ENCODE measurements at places on chromosomes 7 and 10.
A peak's percentile ranks its signal among the peaks of the same experiment; 100 is the strongest.

DNA sequence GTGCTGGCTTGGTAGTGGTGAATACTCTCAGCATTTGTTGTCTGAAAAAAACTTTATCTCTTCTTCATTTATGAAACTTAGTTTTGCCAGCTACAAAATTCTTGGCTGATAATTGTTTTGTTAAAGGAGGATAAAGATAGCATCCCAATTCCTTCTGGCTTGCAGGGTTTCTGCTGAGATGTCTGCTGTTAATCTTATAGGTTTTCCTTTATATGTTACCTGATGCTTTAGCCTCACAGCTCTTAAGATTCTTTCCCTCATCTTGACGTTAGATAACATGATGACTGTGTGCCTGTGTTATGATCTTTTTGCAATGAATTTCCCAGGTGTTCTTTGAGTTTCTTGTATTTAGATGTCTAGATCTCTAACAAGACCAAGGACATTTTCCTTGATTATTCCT lies 9.9 kb upstream of the MRPS33 start:
- DNase-seq, result no peak

DNA sequence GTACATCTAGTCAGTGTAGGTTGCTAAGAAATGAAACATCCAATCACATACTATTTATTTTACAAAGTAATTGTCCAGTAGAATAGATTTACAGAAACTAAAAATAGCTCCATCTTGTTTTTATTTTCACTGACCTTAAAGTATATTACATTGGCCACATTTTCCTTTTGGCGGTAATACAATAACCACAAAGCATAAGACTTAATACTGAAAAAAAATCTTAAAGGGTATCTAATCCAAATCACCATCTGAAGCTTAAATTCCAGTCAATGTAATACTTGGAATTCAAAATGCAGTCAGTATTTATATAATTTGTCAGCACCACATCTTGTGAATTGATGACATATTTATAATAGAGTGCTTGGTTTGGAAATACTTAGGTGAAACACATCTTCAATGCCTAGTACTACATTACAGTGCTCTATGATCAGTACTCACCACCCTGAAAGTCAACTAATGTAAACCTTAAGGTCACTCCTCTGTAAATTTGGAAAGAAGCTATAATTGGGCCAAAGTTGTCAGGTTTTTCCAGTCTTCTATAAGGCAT lies 8.9 kb downstream of the ANKMY2 start:
- no peak for DNase-seq

DNA sequence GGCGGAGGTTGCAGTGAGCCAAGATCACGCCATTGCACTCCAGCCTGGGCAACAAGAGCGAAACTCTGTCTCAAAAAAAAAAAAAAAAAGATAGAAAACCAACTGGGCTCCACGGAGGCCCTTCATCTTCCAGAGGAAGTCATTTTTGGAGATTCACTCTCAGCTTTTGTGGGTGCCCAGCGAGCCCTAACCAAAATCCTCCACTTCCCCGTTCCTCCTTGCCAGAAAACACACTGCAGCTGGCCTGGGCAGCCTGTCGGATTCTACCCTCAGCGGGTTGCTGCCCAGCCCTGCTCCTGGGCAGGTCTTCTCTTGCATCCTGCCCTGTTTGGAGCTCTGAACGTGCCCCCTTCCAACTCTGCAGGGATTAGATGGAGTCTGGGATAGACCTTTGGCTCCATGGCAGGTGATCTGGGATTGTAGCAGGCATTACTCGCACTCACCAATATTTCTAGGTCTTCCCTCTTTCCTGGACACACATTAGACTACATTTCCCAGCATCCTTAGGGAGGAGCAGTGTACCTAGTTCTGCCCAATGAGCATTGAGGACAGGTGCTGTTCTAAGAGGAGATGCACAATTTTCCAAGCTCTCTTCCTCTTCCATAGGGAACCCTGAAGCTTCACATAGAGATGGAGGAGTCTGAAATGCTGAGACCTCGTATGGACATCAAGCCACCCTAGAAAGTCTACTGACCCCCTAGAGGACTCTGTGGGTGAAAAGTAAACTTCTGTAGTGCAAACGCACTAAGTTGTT lies 4.6 kb downstream of the GRID2IP start:
- DNase-seq, result no peak

- DNase-seq, result no peak
Observed at GRCh38 chr7:130963339-130963738, 229.3 kb upstream of the KLF14 start.

DNA sequence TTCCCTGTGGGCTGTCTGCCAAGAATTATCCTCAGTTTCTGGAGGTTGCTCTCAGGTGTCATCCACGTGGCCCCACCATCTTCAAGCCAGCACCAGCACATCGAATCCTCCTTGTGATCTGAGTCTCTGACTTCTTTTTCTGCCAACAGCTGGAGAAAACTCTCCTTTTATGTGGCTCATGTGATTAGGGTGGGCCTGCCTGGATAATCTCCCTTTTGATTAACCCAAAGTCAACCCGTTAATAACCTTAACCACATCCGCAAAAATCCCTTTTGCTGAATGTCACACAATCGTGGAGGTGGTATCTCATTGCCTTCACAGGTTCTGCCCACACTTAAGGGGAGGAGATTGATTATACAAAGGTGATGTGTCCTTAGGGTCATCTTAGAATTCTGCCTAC lies 73.8 kb downstream of the LRGUK start:
- DNase-seq, result no peak

GRCh38 chr7:2195400-2196246 lies 37.1 kb downstream of the MAD1L1 start:
- DNase-seq, result no peak

DNA sequence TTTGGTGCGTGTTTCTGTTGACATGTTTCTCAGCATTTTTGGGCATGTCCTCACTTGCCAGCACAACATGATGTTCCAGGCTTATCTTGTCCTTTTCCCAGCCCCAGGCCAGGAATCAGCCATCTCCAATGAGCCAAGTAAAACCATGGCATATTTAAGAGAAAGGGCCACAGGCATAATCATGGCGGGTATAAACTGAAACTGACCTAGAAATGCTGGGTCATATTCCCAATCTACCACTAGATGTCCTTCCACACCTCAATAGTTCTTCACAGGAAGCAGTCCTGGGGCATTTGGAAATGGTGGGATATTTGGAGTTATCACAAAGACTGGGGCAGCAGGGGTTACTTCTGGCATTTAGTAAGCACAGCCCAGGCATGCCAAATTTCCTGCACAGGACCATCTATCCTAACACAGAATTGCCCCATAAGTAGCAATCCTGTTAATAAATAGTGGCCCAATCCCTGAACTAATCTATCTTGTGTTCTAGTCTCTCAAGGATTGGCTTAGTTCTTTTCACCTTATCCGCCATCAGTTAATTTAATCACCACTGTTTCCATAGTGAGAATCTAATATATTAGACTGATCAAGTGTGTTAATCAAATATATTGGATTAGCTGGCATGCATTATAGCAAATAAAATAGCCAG lies 101.6 kb downstream of the NPSR1 start:
- no peak for DNase-seq

GRCh38 chr10:98469001-98469931 lies 22.5 kb upstream of the HPS1 start:
- DNase-seq, result no peak

GRCh38 chr7:70680743-70681468 lies 451.0 kb upstream of the GALNT17 start:
- no peak for DNase-seq

- no peak for DNase-seq
Observed at GRCh38 chr10:124824507-124824906, 22.9 kb downstream of the ABRAXAS2 start.

DNA sequence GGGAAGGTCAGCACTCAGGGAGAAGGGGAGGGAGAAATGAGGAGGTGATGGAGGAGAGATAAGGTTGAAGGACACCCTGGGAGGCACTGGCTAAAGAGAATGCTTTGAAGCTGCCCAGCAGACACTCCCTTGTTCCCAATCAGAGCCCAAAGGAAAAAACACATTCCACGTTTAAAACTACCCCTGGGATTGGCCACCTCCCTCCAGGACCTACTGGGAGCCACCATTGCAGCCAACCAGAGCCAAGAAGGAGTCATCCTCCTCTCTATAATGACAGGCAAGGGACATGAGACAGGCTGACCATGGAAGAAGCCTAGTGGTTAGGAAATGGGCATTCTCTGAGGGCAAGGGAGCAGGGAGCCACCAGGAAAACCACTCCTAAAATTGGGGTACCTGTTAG lies 43.8 kb downstream of the MYO1G start:
- DNase-seq, result no peak

GRCh38 chr10:77763453-77764430 lies 126.1 kb upstream of the KCNMA1 start:
- no peak for DNase-seq

GRCh38 chr10:32376771-32377170 lies 29.8 kb upstream of the EPC1 start:
- no peak for DNase-seq

GRCh38 chr10:49662169-49662830 lies 17.2 kb upstream of the C10orf53 start:
- no peak for DNase-seq

- DNase-seq, result no peak
Observed at GRCh38 chr10:128054163-128054970, 71.9 kb downstream of the MKI67 start.

DNA sequence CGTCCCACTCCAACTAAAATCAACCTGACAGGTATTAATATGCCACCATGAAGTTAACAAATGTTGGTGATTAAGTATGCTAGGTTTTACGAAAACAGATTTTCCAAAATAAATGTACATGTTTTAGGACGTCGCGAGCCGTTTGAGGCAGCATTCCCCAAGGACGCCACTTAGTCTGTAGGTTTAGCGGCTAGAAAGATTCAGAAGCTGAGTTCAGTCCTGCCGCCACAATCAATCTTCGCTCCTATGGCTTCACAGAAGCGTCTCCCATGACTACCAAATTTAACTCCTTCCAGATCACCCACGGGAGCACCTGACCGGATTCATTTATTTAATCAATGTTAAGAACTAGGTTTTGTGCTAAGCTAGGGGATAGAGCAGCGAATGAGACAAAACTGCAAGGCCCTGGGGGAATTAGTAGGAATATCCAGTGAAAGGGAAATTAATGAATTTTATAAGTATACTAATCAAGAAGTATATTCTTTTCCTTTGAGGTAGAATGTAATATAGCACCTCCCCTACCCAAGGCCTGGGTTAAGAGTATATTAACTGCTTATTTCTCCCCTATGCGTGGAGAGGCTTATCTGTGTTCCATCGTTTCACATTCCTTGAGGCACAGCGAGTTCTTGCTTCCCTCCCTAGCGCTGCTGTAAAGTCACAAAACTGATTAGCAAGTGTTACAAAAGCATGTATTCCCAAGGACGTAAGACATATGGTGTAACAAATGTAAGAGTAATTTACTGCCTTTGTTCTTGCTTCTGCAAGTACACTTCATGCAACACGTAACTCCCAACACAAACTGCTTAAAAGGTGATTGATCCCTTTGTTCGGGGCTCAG lies 994 bp upstream of the CYP51A1 start:
- no peak for DNase-seq

- DNase-seq, result peak; percentile 34
Observed at GRCh38 chr10:103901299-103901698, 16.7 kb downstream of the STN1 start.

- DNase-seq, result no peak
Observed at GRCh38 chr10:69516796-69517195, 56.4 kb downstream of the NEUROG3 start.

DNA sequence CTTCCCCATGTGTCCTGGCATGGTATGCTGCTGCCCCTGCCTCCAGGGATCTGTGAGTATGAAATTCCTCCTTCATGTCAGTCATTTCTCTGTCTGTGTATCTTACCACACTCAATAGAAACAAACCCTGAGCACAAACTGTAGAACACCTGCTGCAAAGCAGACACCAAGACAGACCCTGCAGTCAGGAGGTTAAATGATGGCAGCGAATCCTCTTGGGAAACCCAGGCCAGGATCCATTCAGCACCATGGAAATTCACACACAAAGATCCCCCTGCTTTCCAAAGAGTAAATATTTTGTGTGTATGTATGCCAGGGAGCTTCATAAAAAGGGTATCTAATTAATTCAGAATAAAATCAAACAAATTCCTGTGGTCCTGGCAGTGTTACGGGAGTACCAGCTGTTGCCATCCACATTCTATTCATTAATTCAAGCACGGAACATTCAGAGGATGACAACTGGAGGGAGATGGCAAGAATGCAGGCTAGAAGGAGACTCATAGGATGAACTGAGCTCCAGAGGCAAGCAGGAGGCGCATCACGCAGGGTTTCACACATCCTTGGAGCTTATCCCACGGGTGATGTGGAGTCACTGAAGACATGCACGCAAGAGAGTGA lies 14.8 kb downstream of the ITIH5 start:
- no peak for DNase-seq

- DNase-seq, result no peak
Observed at GRCh38 chr7:130286881-130287280, 6.1 kb upstream of the CPA4 start.

DNA sequence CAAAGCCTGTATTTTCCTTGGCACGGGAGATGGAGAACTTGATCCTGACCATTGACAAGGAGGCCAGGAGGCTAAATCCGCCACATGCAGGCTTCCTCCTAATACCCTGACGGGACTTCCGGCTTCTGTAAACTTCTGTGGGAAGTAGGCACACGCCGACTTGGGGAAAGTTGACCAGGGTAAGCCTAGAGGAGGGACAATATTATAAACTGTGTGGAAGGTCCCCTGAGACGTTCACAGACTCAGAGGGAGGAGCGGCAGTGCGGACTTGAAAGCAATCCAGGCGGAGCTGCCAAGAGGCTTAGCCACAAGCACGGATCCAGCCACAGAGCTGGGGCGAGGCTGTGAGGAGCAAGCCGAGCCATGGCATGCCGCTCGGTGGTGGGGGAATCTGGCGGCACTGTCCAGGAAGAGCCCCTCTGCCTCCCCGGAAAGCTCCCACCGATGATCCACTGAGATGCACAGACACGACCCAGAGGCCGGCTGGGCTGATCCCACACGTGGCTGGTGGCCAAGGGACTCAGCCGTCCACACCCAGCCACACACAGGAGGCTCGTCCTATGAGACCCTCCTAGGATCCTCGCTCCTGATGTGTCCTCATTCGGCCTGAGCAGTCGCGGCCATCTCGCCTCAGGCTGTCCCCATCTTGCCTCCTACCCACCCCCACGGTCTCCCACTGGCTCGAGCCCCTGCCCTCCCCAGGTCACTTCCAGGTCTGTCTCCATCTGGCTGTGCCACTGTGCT lies 40.0 kb upstream of the INSIG1 start:
- no peak for DNase-seq

DNA sequence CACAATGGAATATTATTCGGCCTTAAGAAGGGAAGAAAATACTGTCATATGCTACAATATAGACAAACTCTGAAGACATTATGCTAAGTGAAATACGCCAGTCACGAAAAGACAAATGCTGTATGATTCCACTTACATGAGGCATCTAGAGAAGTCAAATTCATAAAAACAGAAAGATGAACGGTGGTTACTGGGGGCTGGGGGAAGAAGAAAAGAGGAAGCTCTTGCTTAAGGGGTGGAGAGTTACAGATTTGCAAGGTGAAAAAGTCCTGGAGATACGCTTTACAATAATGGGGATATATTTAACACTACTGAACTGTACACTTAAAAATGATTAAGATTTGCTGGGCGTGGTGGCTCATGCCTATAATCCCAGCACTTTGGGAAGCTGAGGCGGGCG lies 49.0 kb downstream of the PSMC2 start:
- no peak for DNase-seq

Measured in CD4-positive, alpha-beta T cell treated with Interleukin-10 for 1 hour (primary cell).